Transverse colon (tissue), 4 donors: ENCODE measurements at places on chromosomes 6 and 20. TPM values are rescaled to one million over a fixed set of nuclear protein-coding genes. Genes with fewer than 3 reads are reported as not detected.

DNA sequence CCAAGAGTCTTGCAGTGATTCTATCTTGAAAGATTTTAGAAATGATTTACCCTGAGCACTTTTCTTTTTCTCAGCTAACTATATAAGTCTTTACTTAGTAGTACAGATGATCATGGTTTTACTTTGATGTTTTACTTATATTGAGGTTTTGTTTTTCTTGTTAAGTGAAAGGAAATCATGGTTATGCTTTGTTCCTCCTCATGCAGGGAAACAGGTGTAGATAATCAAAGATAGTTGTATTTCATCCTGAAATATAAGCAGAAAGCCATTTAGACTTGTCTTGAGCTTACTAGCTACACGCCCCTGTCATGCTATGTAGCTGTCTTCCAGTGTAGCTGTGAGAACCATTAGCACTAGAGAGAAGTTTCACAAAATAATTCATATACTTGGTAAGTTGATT lies 113.9 kb downstream of the HIVEP1 start:
- DNase-seq, result no peak

VGLL2 gene
- not detected for total RNA-seq

HLA-F gene
- total RNA-seq, result 500 TPM

GRCh38 chr6:160065200-160065599 lies 56.4 kb upstream of the SLC22A1 start:
- no peak for DNase-seq

GRCh38 chr6:16719488-16719887 lies 41.8 kb downstream of the ATXN1 start:
- DNase-seq, result no peak

SAMD3 gene
- not detected for total RNA-seq

- no peak for DNase-seq
These were observed 3.7 kb upstream of the FAXC start for GRCh38 chr6:99353126-99353525.
